Calu3 (cell line): ENCODE measurements at places on chromosomes 5 and 9. TPM values are rescaled to one million over a fixed set of nuclear protein-coding genes. Genes with fewer than 3 reads are reported as not detected.
A peak's percentile ranks its signal among the peaks of the same experiment; 100 is the strongest.

- DNase-seq: no peak
Observed at GRCh38 chr9:70551396-70551795, 136.9 kb upstream of the KLF9 start.

DNA sequence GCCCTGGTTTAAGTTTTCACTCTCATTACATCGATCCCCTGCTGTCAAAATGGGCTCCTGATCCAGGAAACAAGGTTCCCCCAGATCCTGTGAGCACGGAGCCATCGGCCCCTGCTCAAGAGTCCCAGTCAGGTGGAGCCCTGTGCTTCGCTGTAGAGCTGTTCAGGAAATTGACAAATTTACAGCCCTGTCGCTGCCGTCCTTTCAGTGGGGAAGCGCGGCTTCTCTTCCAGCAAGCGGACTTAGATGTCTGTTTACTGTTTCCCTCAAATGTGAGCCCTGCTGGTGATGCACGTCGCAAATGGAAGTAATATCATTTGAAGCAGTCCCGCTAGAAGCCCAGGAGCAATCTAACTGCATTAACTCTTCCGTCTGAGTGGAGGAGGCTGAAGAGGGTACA, 760.9 kb upstream of the WWC1 start:
- DNase-seq: no peak

DNA sequence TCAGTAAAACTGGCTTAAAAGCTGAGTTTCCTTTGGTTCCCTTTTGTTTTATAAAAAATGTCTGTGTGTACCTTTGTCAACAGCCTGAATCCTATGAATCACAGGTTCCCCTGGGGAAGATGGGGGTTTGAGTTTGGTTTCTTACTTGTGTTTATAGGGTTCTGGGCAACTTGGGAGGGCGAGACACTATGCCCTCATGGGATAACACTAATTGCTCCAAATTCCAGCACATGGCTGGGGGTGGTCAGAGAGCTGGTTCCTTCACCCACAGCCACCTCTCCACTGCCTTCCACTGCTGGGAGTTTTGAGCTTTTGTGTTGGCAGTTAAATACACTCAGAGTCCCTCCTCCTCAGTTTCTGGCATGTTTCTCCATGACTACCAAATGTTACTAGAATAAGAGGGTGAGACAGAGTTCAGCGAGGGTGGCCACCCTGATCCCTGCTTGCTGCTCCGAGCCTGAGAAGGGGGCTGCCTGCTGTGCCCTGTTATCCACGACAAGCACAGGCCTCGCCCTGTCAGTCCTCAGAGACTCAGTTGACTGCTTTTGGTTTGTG, 83.0 kb upstream of the EPB41L4B start:
- no peak for DNase-seq

DNA sequence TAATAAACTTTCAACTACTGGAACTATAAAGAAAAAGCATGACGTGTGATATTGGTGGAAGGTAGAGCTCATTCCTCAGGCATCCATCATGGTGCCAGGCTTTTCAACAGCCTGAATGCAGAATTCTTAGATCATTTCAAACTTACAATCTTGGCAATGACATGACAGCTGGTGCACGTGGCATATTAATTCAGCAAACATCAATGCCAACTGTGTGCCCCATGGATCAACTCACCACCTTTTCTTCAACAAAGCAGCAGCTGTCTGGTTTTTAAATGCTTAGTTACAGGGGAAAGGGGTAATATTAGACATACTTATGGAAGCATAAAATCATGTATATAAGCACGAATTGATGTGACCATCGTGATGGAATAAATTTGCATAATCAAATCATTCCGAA, 56.0 kb upstream of the OR13F1 start:
- no peak for DNase-seq

DNA sequence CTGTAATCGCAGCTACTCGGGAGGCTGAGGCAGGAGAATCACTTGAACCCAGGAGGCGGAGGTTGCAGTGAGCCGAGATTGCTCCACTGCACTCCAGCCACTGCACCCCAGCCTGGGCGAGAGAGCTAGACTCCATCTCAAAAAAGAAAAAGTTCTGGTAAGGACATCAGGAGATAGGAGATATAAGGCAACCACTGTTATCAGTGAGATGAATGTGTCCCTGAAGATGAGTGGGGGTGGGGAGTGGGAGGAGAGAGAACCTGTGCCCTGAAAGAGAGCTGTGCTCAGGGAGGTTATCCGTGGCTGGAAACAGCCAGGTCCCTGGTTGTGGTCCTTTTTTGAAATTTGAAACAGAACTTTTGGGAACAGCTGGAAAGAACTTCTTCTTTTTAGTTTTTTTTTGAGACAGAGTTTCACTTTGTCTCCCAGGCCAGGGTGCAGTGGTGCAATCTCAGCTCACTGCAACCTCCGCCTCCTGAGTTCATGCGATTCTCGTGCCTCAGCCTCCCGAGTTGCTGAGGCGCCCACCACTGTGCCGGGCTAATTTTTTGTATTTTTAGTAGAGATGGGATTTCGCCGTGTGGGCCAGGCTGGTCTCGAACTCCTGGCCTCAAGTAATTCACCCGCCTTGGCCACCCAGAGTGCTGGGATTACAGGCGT, 2.6 kb downstream of the PTPA start:
- no peak for DNase-seq

GRCh38 chr5:133460172-133460758, 152.1 kb downstream of the FSTL4 start:
- peak; percentile 52 for DNase-seq

DNA sequence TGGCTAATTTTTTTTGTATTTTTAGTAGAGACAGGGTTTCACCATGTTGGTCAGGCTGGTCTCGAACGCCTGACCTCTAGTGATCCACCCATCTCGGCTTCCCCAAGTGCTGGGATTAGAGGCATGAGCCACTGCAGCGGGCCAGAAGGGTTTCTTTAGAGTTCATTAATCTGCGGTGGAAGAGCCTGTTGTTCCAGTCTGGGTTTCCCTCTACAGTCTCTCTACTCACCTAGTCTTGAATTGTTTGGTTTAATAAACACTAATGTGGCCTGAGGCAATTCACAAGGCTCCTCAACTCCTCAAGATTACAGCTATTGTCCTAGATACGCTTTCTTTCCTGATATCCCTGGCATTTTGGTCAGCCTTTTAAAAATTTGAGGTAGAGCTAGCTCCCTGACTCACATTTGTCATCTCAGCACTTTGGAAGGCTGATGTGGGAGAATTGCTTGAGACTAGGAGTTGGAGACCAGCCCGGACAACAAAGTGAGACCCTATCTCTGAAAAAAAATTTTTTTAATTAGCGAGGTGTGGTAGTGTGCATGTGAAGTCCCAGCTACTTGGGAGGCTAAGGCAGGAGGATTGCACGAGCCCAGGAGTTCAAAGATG, 4.6 kb upstream of the SAR1B start:
- peak; percentile 73 for DNase-seq

GRCh38 chr9:69579032-69579758, 93.0 kb downstream of the APBA1 start:
- DNase-seq: no peak

Gene CCDC69
- total RNA-seq: 0.69 and 1.0 TPM in 2 replicates

DNA sequence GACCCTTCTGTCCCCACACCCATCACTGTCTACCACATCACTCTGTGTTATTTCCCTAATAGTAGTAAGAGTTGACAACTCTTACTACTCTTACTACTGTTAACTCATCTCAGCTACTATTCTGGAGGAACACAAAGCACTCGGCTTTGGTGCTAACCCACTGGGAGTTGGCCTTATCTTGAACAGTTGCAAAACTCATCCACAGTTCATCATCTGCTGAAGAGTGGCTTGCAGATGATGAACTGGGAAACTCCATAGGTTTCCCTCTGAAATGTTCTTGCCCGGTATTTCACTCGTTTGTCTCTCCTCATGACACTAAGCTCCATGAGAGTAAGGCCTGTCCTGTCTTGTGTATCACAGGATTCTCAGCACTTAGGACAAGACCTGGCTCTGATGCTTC, 221.4 kb downstream of the NR3C1 start:
- no peak for DNase-seq

Gene GMCL2
- not detected in 2 replicates for total RNA-seq

- no peak for DNase-seq
Observed at GRCh38 chr5:172632346-172633092, 8.5 kb upstream of the NEURL1B start.

DNA sequence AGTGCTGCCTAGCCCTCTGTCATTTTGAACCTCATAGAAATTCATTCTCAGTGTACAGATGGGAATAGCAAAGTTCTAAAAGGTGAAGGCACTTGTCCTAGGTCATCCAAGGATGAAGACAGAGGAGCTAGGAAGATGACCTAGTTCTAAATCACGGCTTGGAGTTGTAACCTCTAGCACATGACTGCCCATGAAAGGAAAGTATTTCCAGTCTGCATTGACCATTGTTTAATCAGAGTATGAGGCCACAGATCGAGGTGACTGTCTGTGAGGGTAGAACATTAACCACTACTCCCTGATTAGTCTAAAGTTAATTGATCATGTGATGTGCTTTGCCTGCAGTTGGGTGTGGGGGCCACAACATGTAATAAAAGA, 674 bp upstream of the TNFSF15 start:
- no peak for DNase-seq

DNA sequence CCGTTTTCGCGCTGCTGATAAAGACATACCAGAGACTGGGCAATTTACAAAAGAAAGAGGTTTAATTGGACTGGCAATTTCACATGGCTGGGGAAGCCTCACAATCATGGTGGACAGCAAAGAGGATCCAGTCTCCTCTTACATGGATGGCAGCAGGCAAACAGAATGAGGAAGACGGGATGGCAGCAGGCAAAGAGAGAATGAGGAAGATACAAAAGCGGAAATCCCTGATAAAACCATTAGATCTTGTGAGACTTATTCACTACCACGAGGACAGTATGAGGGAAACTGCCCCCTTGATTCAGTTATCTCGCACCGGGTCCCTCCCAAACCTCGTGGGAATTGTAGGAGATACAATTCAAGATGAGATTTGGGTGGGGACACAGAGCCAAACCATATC, 95.0 kb downstream of the OSTF1 start:
- DNase-seq: no peak

Gene LRRC70
- 1.1 and 2.1 TPM in 2 replicates for total RNA-seq

Gene ANKRD34B
- 0.29 and 0.40 TPM in 2 replicates for total RNA-seq

DNA sequence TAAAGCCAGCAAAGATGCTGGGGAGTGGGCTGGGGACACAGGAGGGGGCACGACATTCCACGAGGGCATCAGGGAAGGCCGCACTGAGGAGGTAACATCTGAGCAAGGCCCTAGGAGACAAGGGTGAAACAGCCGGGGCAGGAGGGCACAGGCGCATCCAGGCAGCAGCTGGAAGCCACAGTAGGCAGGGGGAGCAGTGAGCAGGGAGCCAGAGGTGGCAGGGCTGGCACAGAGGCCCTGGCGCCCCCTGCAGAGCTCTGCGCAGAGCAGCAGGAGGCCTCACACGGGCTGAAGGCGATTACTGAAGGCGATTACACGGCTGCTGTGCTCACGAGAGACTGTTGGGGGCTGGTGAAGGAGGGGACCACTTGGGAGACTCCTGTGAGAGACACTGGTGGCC, 15.4 kb downstream of the LMAN2 start:
- peak; percentile 63 for DNase-seq

- DNase-seq: peak; percentile 64
Observed at GRCh38 chr9:95508968-95509850, 7.6 kb downstream of the PTCH1 start.

Gene PCDHA4
- total RNA-seq: 4.8 and 5.8 TPM in 2 replicates

DNA sequence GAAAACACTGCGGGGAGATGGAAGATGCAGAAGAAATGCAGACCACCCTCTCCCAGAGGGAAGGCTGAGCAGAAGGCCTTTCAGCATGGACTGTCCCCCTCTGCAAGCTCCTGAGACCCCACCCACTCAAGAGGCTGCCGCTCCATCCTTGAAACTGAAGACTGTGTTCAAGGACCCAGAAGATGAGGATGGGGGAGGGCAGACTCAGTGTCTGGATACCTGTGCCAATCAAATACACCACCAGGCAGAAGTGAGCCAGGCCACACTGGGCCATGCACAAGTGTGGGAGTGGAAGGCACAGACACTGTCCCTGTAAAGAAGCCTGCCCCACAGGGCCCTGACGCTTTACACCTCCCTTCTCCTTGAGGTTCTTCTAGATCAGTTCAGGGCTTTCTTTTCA, 40.0 kb upstream of the IPPK start:
- DNase-seq: no peak

Gene BARHL1
- total RNA-seq: not detected in 2 replicates

DNA sequence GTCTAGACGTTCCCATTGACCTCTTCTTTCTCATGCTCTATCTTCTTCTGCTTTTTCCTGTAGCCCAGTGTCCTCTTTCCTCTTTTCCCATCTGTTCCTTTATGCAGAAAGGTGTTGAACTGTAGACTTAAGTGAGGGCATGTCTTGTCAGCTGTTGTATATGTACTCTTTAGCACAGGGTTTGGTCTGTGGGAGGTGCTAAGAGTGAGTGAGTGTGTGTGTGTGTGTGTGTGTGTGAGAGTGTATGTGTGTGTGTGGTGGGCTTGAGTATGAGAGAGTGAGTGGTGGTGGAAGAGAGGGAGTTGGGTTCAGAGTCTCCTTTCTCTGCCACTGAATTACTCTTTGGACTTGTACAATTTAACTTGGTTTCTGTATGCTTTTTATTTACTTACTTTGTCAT, 10.3 kb upstream of the ROPN1L start:
- DNase-seq: no peak

DNA sequence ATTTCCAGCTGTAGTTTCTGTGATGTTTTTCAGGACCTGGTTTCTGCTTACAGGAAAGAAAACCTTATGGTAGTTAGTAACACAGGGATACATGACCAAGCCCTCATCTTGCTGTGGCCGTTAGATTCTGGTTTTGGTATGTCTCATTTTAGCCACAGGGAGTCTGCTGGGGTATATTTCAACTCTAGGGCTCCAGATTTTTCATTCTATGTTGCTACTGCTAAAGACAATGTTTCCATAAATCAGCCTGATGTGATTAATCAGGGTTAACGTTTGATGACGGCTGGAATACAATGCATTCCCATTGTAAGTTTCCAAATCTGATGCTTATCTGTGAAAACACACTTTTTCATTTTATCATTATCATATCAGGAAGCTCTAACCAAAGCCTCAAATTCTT, 48.2 kb downstream of the P4HA2 start:
- no peak for DNase-seq

GRCh38 chr5:156191547-156191946, 135.4 kb upstream of the SGCD start:
- DNase-seq: no peak

Gene FAXDC2
- not detected in 2 replicates for total RNA-seq

DNA sequence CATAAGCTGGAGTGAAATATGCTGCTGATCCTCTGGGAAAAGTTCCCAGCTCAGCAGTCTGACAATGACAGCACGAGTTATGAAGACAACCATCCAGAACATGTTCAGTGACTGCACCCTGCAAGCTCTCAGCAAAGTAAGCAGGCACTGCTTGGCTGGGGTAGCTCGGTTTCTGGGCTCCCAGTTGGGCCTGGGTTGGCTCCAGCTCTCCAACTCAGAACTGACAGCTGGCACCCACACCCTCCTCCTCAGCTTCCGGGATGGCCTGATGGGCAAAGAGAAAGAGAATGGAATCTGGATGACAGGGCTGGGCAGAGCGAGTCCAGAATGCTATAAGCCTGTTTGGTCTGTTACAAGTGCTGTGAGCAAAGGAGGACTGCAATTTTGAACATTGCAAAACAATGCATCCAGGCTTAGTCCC, 185.0 kb downstream of the CSNK1G3 start:
- DNase-seq: no peak
